ENCODE measurements at places on chromosomes 3 and 15.
A peak's percentile ranks its signal among the peaks of the same experiment; 100 is the strongest.

GRCh38 chr3:95588473-95588872 lies 1225.9 kb upstream of the EPHA6 start:
- no peak for DNase-seq

DNA sequence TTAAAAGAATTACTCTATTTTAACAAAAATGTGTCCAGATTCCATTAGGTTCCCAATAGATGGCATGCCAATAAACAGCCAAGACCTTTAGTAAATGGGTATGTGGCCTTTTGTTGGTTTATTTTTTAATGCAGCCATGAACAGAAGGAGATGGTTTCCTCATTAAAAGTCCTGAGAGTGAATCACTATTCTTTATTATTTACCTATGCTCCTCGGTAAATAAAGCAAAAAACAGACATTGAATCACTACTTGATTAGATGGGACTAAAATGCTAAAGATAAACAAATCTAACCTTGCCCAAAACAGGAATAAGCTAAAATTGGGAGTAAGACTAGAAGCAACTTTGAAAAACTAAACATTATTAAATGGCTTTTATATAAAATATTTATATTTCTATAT lies 94.2 kb downstream of the TNIK start:
- no peak for DNase-seq

GRCh38 chr15:62649793-62650420 lies 392.6 kb upstream of the TPM1 start:
- no peak for DNase-seq

DNA sequence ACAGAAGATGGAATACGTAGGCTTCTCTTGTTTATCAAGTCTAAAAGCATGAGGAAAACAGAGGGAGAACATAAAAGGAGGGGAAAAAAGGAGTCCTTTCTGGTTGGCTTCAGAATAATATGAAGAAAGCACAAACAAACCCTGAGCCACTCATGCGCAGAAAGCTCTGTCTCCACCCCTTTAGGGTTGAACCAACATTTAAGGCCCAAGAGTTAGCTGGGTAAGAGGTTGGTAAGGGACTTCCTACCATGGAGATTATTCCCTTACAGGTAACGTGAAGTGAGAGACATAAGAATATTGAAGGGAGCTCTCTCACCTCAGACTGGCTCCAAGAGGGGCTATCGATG lies 145.3 kb downstream of the RORA start:
- DNase-seq, result no peak

- no peak for DNase-seq
Measured at GRCh38 chr3:46948830-46949671, 27.5 kb downstream of the CCDC12 start.

DNA sequence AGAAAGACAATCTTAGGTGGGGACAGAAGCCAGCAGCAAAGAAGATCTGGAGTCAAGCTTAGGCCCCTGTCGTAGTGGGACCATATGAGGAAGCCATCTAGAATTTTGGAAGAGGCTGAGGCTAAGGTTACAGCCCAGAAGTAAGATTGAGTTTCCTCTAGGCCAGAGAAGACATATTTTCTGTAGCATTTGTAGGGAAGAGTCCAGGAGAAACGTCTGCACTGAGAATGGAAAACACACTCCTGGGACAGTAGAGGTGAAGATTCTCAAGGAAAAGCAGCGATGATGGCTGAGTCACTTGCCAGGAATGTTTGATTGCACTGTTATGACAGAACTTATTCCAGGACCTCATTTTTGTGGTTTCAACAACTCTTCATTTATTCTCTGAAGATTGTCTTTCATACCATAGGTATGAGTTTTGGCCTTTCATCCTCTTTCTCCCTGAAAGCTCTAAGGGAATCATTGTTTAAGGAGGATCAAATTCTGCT lies 107.2 kb downstream of the GTPBP8 start:
- peak; percentile 94 for DNase-seq

DNA sequence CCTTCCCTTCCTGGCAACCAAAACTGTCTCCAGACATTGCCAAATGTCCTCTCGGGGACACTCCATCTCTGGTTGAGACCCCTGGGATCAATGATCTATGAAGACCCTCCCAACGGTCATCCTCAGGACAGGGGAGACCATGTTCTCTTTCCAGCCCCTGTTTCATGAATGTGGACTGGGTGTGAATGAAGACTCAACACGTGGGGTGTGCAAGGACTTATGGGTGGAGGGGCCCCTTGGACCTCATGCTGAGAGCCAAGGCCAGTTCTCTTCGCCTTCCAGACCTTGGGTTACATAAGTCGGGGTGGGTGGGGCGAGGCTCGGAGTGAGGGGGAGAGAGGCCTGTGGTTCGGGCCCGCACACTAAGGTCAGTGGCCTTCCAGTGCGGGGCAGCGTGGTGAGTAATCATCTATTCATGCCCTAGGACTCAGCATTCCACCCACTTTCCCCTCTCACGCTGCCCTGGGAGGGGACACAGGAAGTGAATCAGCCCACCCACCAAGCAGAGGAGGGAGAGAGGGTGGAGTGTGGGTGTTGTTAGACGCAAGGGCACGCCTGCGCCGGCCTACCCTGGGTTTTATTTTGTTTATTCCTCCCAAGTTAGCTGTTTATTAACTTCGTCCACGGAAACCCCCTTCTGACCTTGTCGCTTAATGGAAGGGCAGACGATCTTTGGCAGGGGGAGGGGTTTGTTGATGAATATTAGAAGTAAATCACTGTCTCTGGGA lies 6.7 kb downstream of the PAQR5 start:
- DNase-seq, result peak; percentile 58

DNA sequence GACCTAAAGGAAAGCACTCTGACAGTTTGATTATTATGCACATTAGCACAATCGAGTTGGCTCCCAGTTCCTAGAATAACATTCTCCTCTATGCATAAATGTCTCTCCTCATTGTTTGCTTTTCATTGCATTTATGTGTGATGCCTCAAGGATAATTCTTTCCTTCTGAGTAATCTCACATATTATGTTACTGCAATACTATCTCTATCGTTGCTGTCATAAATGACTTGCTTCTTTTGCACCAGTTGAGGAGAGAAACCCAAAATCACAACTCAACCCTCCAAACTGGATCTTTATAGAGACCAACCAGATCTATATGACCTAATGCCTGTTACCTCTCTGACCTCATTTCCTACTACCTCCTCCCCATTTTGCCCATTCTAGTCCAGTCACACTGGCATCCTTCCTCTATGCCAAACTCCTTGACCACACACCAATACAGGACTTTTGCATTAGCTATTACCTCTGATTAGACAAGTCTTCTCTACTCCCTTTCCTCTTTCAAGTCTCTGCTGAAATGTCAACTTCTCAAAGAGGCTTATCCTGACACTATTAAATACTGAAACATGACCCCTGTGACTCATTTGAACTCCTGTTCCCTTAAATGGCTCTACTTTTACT lies 1026.0 kb downstream of the TUSC7 start:
- DNase-seq, result peak; percentile 54

- DNase-seq, result no peak
Measured at GRCh38 chr15:58232281-58233065, 94.3 kb downstream of the AQP9 start.

DNA sequence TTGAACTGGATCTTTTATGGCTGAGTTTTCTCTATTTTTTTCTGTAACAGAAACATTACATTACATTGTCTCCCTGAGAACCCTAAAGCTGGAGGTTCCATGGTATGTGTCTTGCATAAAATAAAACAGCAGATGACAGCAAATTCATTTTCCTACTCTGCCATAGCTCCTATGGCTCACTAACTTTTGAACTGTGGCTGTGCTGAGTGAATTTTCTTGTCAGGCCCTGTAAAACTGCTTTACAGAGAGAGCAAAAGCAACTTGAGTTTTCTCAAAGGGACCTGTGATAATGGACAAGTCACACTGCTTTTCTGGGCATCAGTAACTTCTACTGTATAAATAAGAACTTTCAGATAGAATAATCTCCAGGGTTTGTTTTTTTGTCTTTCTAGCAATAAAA lies 129.9 kb upstream of the TSC22D2 start:
- no peak for DNase-seq

- no peak for DNase-seq
Measured at GRCh38 chr3:74630602-74631001, 16.1 kb upstream of the CNTN3 start.

GRCh38 chr3:41199866-41200668 lies 762 bp downstream of the CTNNB1 start:
- DNase-seq, result no peak

DNA sequence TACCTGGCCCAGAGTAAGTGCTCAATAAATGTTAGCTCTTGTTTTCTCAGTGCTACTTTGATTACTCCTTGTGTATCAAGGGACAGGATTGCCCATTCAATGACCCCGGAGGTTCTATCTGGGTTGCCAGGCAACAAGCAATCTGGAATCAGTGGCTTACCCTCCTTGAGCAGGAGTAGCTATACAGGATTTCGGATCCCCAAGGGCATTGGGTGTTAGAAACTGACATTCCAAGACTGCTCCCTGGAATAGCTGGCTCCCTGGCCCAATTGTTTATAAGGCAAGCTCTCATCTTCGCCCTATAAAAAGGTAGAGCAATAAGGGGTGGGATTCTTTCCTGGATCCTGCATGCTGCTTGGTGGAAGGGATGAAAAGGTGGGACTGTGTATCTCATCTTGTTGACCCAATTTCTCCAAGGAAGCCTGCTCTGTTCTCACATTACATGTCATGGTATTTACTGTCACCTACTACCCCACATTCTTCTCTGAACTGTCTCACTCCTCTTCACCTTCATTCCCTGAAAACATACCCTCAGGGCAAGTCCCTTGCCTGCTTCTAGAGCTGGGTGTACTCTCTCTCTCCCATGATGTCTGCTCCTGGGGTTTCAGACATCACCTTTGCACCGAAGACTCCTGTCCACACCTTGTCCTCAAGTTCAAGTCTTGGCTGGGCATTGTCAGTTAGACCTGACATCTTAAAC lies 26.4 kb upstream of the SCN10A start:
- no peak for DNase-seq

- DNase-seq, result no peak
Measured at GRCh38 chr3:151154566-151154965, 48.5 kb downstream of the GPR171 start.

DNA sequence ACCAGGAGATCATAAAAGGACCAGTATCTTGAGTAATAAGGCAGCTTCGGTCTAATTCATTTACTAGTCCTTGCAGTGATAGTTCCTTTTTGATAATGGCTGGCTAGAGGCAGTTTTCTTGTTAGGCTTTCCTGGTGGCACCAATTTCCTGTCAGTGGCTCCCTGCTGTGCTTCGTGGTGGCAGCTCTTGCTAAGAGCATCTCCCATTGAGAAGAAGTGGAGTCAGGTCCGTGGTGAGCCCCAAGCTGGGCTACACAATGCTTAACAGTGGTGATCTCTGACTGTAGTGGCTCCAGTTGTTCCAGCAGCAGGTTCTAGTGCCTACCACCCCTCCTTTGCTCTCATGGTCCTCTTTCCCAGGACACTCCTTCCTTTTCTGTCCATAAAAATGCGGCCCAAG lies 111.2 kb downstream of the RAP2B start:
- DNase-seq, result no peak
